ENCODE measurements at places on chromosomes 13 and 19.

GRCh38 chr13:84946192-84946591 is 853.0 kb downstream of the SLITRK6 start:
- no peak for DNase-seq

- no peak for DNase-seq
Observed at GRCh38 chr13:99087954-99088491, 110.2 kb upstream of the DOCK9 start.

- no peak for DNase-seq
Observed at GRCh38 chr19:719636-720344, 11.1 kb downstream of the PALM start.

GRCh38 chr19:55368701-55369563 is 1.3 kb downstream of the IL11 start:
- DNase-seq, result no peak

DNA sequence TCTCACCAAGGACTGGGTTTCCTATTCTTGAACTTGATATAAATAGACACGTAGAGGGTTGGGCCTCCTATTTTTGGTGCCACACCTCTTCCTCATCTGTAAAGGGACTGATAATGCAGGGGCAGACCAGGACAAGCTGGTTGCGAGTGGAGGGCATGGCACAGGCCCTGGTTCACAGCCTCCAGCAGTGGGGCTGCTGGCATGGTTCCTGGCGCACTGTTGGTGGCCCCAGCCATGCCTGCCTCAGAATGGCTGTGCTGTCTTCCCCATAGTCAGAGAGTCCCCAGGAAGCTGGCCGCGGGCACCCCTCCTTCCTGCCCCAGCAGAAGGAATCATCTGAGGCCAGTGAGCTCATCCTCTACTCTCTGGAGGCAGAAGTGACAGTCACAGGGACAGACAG is 10.5 kb upstream of the OVOL3 start:
- no peak for DNase-seq

- no peak for DNase-seq
Observed at GRCh38 chr19:49716154-49716553, 25.2 kb downstream of the CPT1C start.

- DNase-seq, result no peak
Observed at GRCh38 chr19:30848636-30849425, 476.6 kb downstream of the ZNF536 start.

DNA sequence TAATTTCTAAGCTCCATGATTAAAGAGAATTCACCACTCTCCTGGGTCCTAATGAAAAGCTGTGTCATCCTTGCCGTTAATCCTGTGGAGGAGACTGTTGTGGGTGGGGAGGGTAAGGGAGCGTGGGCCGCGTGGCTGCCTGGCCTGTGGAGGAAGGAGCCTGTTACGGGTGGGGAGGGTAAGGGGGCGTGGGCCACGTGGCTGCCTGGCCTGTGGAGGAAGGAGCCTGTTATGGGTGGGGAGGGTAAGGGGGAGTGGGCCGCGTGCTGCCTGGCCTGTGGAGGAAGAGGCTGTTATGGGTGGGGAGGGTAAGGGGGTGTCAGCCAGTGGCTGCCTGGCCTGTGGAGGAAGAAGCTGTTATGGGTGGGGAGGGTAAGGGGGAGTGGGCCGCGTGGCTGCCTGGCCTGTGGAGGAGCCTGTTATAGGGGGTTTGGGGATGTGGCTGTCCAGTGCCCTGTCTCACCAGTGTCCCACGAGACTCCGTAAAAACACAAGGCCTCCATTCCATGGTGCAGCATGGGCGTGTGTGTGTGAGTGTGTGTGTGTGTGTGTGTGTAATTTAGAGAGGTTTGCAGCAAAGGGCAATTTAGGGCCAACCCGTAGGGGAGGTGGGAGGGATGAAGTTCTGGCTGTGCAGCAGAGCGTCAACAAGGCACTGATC is 15.6 kb upstream of the DCUN1D2 start:
- no peak for DNase-seq

GRCh38 chr19:29878973-29879654 is 62.9 kb upstream of the URI1 start:
- no peak for DNase-seq

DNA sequence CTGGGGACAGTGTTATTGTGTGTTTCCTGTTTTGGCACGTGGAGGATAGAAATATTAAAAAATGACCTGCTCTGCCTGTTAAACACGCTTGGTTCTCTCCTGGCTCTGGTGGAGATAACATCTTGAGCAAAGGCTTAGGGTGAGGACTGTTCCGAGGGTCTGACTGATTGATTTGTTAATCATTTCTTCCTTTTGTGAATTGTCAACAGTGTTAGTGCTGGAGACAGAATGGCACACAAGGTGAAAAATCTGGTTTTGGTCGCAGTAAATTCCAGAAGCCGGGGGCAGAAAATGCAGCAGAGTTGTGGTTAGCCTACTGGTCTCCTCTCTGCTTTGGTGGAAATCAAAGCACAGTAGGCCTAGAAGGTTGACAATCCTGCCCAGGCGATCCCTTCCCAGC is 163.6 kb downstream of the FGF9 start:
- no peak for DNase-seq

DNA sequence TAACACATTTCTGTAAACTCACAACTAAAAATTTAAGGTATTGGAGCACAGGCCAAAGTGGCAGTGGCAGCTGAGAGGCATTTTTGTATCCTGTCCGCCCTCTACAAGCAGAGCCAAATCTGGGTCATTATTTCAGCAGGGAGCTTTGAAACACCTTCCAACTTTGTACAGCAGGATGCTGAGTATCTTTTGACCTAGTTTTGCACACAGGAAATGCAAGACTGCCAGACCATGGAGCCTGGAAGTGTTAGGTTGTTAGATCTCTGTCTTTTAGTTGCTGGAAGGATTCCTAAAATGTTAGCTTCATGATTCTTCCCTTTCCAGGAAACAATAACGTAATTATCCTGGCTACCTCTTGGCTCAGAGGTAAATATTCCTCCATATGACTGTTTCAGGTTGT is 148.6 kb upstream of the ATXN8OS start:
- DNase-seq, result no peak

DNA sequence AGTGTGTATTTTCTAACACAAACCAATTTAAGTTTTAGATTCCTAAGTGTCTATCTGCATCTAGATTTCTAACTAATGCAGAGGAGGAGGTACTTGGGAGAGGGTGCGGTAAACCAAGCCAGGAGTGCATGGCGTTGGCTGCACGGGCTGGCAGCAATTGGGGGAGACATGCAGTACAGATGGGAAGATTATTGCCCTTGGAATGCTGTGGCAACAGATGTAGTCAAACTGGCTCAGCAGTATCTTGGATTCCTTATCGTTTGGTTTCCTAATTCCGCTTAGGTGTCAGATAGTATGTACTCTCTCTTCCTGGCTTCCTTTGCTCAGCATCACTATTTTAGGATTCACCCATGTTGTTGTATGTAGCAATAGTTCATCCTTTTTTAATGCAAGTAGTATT is 29.4 kb upstream of the STK24 start:
- no peak for DNase-seq

DNA sequence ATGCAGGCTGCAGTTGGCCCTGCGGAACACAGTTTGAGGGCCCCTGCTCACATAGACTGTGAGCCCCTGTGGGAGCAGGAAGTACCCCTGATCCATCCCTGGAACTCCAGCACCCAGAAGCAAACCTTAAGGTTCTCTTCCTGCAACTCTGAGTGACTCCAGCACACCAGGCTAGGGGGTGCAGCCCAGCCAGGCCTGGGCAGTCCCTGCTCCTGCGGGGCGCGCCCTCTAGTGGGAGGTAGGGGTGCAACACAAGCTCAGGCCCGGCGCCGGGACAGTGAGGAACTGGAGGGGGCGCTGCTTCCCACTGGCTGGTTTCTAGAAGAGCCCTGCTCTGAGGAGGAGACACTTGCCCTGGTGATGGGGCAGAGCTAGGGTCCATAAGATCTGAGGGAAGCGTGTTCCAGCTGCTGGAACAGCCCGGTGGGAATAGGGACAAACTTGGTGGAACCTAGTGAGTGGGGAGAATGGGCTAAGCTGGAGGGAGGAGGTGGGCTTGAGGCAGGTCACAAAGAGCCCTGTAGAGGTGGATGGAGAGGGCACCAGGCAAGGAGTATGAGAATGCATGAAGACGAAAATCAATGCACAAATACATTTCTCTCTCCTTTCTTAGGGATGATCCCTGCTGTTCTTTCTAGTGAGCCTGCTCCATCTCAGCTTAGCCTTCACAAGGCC is 5.0 kb downstream of the ZSCAN5A start:
- peak; percentile 7 for DNase-seq

GRCh38 chr13:80314711-80315653 is 25.9 kb downstream of the SPRY2 start:
- no peak for DNase-seq

DNA sequence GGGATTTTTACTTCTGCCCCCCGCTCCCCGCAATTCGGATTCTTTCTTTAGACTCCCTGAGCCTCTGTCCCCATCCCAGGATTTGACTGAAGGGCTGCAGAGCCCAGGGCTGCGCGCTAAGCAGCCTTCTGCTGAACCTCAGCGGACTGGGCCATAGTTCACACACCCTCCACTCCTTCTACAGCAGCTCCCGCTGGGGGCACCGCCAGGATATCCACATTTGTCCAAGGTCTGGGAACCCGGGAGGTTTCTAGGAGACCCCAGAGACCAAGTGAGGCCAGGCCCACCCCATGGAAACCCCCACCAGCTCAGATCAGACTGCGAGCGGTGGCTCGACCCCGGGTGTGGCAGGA is 463.3 kb downstream of the ITGBL1 start:
- no peak for DNase-seq

DNA sequence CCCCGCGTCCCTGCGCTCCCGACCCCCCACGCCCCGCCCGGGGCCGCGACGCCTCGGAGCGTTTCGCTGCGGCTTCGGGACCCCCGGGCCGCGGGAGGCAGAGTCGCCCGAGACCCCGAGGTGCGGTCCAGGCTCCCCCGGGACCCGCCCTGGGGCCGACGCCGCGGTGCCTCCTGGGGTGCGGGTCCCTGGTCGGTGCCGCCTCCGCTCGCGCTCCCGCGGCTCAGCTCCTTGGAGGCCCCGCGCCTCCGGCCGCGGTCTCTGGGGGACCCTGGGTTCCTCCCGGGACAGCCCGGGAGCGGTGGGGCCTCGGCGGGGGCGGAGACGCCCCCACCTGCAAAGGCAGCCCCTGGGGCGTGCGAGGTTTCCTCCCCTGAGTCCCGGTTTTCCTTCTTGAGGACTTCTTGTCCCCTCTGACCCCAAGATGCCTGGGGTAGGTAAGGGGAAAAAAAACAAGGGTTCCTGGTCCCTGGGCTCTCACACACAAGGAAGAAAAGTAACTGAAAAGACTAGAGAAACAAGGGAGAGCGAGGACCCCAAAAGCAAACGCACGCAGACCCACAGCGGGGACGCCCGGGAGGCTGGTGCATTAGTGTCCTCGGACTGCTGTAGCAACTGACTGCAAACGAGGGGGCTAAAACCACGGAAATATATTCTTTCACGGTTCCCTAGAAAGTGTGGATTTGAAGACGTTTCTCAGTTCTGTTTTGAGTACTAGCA is 740 bp downstream of the ZNF555 start:
- no peak for DNase-seq

DNA sequence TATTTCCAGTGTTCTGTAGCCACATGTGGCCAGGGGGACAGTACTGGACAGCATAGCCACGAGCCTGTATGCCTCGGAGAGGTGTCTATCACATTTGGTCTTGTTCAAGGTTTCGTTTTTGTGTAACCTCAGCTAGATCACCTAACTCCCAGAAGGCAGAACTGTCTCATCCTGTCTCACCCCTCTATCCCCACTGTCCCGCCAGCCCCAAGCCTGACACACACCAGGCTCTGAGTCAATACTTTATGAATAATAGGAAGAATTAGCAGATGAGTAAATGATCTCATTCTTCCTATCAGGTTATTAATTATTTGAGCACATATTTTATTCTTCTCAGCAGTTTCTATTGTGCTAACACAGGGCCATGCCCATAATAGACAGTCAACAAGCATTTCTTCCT is 132.2 kb downstream of the NUFIP1 start:
- no peak for DNase-seq

DNA sequence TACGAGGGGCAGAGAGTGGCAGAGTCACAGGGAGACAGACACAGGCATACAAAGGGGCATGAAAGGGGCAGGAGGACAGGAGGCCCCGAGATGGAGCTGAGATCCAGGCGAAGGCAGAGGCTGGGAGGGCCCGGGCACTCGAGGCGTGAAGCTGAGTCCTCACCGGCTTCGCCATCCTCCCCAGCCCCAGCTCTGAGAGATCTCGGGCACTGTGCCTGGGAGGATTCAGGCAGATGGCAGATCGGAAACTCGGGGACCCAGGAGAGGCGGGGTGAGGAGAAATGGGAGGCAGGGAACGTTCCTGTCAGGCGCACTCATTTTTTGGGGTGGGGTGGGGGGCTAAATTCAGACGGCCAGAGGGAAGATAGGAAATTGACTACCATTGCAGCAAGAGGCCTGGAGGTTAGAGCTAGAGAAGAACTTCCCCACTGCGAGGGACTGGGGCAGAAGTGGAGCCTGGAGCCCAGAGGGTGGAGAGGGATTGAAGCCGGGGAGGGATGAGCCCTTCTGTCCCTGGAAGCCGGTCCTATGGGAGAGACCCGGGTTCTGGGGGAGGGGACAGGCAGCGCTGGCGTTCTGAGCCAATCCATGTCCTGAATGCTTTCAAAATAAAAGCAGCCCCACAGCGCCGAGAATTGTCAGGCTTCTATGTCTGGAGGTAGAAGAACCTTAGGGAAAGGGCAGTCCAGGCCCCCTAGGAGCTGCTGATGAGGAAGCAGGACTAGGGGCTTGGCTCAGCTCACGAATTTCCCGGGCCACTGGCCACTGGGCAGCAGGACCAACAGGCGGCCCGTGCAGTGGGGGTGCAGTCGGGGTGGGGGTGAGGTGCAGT is 12.6 kb downstream of the LRRC4B start:
- DNase-seq, result no peak

DNA sequence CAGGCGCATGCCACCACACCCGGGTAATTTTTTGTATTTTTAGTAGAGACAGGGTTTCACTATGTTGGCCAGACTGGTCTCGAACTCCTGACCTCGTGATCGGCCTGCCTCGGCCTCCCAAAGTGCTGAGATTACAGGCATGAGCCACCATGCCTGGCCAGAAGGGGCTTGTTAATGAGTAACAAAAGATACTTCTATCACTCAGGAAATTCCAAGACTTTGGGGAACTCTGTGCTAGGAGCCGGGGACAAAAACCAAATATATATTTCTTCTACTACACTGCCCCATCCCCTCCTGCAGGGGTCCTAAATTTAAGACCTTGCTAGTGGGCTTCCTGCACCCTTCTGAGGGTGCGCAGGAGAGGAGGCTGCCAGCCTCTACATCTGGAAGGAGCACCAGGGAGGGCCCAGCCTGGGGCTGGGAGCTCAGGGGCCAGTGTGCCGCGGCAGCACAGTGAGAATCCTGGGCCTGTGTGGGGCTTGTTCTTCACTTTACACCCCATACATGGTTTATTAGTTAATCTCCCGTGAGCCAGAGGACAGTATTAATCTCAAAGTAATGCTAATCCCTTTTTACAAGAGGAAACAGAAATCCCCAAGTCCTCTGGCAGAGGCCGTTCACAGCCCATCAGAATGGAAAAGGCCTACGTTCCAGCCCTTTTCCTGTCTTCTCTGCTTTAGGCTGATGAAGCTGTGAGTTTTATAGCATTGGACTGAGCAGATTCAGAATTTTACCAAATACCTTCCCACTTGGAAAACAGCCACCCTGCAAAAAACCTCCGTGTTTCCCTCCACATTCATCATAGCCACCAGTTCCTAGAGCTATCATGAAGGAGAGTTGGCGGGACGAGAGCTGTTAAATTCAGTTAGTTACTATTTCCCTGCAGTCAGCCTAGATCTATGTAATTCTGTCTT is 44.4 kb upstream of the NPAS1 start:
- DNase-seq, result no peak

GRCh38 chr13:45064889-45065288 is 55.4 kb upstream of the GTF2F2 start:
- no peak for DNase-seq
